ENCODE measurements at places on chromosomes 11 and 22.

GRCh38 chr11:116376547-116376946 lies 396.2 kb downstream of the BUD13 start:
- no peak for DNase-seq

GRCh38 chr11:117601006-117601708 lies 195.9 kb downstream of the DSCAML1 start:
- no peak for DNase-seq

GRCh38 chr22:45999379-45999971 lies 22.5 kb upstream of the WNT7B start:
- DNase-seq, result no peak

DNA sequence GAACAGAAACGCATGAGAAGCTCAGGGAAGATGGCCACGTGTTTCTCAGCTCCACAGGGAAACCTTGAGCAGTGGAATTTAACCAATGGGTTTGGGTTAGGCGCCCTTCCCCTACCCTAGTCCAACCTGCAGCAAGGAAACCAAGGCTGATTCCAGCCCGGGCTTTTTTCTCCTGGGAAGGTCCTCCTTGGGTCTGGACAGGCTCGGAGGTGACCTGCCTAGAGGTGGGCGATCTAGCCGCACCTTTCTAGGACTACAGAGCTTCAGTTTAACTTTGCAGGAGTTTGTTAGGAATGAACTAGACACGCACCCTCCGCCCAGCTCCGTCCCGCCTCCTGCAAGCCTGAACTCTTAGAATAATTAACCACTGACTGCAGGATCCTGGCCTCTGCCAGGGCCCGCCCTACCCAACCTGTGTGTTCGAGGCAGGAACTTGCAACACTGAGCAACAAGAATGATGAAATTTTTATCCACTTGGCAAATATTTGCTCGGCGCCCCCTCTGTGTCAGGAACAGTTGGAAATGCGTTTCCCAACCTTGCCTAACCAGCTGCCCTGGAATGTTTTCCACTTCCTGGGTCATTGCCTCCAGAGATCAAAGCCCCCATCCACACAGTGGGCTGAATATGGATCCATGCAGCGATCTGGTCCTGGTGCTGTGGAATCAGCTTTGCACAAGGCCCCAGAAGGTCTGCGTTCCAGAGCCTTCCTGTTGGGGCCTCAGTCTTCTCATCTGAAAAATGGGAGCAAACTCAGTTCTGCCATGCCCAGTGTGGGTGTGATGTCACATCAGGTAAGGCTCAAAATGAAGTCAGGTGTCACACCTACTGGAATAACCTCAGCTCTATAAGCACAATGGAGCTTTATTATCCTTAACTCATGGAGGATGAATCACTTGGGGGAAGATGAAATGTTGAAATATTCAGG lies 13.3 kb downstream of the MPST start:
- DNase-seq, result no peak

- no peak for DNase-seq
Observed at GRCh38 chr11:16261836-16262644, 94.3 kb downstream of the SOX6 start.

GRCh38 chr11:127110542-127110941 lies 110.0 kb upstream of the KIRREL3 start:
- no peak for DNase-seq
